ENCODE measurements at places on chromosomes 7 and 10.

GRCh38 chr10:33055625-33056024 lies 97.6 kb upstream of the ITGB1 start:
- no peak for DNase-seq

- no peak for DNase-seq
These were observed 52.7 kb upstream of the SLC29A3 start for GRCh38 chr10:71266147-71266917.

- DNase-seq: peak; percentile 41
These were observed 82.6 kb downstream of the DNMBP start for GRCh38 chr10:99926925-99927720.

DNA sequence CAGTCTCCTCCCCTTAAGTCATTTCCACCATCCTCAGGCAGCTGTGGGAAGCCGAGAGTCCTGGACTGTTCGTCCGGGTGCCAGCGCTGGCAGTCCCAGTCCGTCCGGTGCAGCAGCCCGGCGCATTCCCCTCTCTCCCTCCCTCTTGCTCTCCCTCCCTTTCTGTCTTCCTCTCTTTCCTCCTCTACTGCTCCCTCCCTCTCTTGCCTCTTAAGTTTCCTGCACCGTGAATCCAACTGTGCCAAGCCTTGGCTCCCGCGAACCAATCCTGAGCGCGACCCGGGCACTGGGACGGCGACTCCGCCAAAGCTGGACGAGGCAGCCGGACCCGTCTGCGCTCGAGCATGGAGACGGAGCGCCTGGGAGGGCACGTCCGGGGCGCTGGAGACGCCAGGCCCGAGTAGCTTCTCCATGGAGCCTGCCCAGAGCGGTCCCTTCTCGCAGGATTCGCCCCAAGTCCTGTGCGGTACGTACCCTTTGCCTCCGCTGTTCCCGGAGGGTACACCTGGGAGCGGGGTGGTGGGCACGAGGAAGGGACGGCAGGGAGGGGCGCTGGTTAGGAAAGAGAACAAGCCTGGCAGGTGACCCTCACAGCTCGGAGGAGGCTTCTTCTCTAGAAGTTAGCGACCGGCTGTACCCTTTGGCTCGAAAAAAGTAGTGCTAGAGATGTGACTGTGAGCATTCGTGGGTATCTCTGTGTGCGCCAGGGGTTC lies 1.0 kb downstream of the NXPH1 start:
- no peak for DNase-seq

Data from Ammon's horn (tissue), 1 donor.